ENCODE measurements at places on chromosomes 1 and 21. TPM values are rescaled to one million over a fixed set of nuclear protein-coding genes. Genes with fewer than 3 reads are reported as not detected.

GRCh38 chr1:212949771-212950170 is 570 bp upstream of the VASH2 start:
- no peak for DNase-seq
- H3K27ac ChIP-seq, result no peak overlapping the region
- peaks cover 4% of the 10 kb centered on the region for H3K36me3 ChIP-seq
- H3K4me3 ChIP-seq, result peak overlapping the region; percentile 81
- peaks cover 20% of the 10 kb centered on the region for H3K4me1 ChIP-seq
- H3K27me3 ChIP-seq, result peaks cover 5% of the 10 kb centered on the region

DNA sequence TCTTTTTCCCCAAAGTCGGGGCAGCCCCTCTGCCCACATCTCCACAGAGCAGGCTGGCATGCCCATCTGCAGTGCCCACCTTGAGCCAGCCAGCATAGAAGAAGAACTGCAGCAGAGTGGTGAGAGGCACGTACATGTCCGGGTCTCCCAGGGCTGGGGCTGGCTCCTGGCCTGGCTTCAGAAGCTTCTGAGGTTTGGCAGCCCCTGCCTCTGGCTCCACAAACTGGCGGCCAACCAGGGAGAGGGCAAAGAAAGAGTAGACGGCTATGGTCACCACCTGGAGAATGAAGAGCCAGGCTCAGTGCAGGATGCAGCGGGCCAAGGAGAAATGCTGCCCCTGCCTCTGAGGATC is 3.0 kb downstream of the BEST4 start:
- H3K27me3 ChIP-seq, result no peaks in the 10 kb centered on the region
- H3K27ac ChIP-seq, result no peak overlapping the region
- no peak for DNase-seq
- H3K4me1 ChIP-seq, result peaks cover 34% of the 10 kb centered on the region

SLC19A2 gene
- total RNA-seq, result 18.8 TPM

DNA sequence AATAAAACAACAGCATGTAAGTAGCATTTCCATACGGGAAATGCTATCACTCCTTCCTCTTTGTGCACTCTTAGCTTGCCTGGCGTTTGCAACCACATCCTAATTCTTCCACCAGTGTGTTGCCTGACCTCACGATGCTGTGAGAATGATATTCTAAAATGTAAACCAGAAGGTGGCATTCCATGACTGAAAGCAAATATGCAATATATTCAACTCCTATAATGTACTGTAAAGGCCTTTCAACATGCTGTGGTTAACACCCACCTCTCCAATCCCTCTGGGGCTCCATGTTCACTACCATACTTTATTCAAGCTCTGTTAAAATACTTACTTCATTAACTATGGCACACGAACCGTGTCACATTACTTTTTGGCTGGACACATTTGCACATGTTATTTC is 420.6 kb upstream of the DEPDC1 start:
- no peaks in the 10 kb centered on the region for H3K27me3 ChIP-seq
- no peak overlapping the region for H3K4me3 ChIP-seq
- no peak for DNase-seq
- H3K4me1 ChIP-seq, result no peaks in the 10 kb centered on the region
- H3K36me3 ChIP-seq, result no peaks in the 10 kb centered on the region

SEC16B gene
- total RNA-seq, result 3.9 TPM

LCE1B gene
- not detected for total RNA-seq

DNA sequence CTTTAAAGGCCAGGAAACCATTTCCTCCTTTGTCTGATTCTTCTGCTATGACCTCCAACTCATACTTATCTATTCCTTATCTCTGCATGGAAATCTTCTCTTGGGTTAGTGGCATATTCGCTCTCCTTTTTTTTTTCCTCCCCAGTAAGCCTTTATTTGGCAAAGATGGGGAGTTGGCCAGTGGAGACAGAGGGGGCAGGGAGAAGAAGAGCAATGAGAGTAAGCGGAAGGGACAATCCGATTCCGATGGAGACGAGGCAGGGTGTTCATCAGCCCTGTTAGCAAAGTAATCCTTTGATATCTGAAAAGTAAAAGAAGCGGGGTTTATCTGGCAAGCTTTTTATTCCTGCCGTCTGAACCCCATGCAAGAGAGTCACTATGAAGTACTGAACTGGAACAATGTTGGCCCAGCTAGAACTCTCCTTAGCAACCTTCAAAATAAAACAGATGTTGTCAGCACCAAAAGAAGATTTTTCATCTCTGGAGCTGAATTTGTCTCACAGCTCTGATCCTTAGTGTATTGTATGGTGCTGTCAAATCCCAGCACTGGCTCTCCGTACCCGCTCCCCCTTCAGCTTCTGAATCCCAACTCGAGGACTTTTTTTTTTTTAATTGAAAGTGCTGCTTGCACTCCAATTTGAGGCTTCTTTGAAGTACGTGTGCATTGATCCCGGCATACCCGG is 40.9 kb downstream of the PTGFRN start:
- H3K27me3 ChIP-seq, result no peaks in the 10 kb centered on the region
- H3K4me1 ChIP-seq, result peaks cover 16% of the 10 kb centered on the region
- no peak overlapping the region for H3K4me3 ChIP-seq
- peaks cover 11% of the 10 kb centered on the region for H3K36me3 ChIP-seq
- peak overlapping the region; percentile 65 for H3K27ac ChIP-seq

GRCh38 chr1:83626603-83627002 is 372.3 kb downstream of the TTLL7 start:
- no peak overlapping the region for H3K4me3 ChIP-seq
- H3K4me1 ChIP-seq, result no peaks in the 10 kb centered on the region
- no peak for DNase-seq
- H3K27me3 ChIP-seq, result no peaks in the 10 kb centered on the region

- DNase-seq, result no peak
- H3K4me1 ChIP-seq, result no peaks in the 10 kb centered on the region
- no peaks in the 10 kb centered on the region for H3K36me3 ChIP-seq
- no peaks in the 10 kb centered on the region for H3K27me3 ChIP-seq
- H3K4me3 ChIP-seq, result no peak overlapping the region
These were observed 42.0 kb downstream of the DENND1B start for GRCh38 chr1:197733324-197733723.

BRDT gene
- 0.06 TPM for total RNA-seq

ELAPOR1 gene
- 4.0 TPM for total RNA-seq

DNA sequence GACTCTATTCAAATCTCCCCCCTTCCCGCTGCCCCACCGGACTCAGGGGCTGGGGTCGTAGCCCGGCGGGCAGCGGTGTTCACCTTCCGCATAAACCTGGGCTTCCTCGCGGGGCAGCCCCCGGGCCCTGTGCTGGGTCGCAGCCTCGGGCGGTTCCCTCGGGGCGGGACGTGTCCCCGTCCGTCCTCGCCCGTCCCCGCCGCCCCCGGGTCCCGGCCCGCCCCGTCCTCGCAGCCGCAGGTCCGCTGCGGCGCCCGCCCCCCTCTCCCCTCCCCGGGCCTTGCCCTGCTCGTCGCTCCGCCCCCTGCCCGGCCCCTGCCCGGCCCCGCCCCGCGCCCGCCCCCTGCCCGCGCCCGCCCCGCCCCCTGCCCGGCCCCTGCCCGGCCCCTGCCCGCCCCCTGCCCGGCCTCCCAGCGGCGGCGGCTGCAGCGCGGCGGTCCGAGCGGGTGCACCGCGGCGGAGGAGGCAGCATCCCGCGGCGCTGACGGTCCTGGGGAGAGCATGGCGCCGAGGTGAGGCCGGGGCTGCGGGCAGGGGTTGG is at the start of gene COL18A1:
Gene COL18A1 (plus strand): TSS at position 436 of the 541 bp plus-strand sequence. CDS start 66 bp downstream, at position 502.
- H3K4me3 ChIP-seq, result peak within 1 kb of the TSS; percentile 30
- peaks cover 6% of the 10 kb centered on the region for H3K36me3 ChIP-seq
- peak; percentile 78 for DNase-seq
- peaks cover 49% of the 10 kb centered on the region for H3K4me1 ChIP-seq

- H3K36me3 ChIP-seq, result no peaks in the 10 kb centered on the region
- no peak overlapping the region for H3K4me3 ChIP-seq
- no peaks in the 10 kb centered on the region for H3K27me3 ChIP-seq
- no peak overlapping the region for H3K27ac ChIP-seq
- no peaks in the 10 kb centered on the region for H3K4me1 ChIP-seq
- DNase-seq, result peak; percentile 78
These were observed 108.2 kb downstream of the CLEC20A start for GRCh38 chr1:178388418-178389145.

DNA sequence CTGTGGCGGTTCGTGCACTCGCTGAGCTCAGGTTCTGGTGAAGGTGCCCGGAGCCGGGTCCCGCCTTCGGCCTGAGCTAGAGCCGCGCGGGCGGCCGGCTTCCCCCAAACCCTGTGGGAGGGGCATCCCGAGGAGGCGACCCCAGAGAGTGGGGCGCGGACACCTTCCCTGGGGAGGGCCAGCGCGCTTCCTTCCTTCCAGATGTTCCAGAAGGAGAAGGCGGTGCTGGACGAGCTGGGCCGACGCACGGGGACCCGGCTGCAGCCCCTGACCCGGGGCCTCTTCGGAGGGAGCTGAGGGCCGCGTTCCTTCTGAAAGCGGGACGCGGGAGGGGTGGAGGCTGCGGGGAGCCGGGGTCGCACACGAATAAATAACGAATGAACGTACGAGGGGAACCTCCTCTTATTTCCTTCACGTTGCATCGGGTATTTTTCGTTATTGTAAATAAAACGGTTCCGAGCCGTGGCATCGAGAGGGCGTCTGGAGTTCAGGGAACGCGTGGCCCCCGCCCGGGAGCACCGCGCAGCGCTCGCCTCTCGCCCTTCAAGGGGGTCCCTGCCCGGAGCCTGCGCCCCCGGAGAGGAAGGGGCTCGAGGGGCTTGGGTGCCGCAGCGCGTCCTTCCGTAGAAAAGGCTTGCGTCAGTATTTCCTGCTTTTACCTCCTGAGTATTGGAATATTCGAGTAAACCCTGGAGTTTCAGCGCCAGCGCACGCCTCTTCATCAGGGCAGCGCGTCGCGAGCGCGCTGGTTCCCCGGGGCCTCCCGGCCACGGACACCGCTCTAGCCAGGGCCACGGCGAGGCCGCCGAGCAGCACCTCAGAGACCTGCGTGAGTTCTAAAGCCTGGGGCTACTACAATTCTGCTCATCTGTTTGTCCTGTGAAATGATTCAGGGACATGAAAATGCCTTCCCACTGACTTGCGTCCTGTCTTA is 11.5 kb downstream of the YBEY start:
- H3K4me3 ChIP-seq, result peak overlapping the region; percentile 43
- no peak for DNase-seq
- peaks cover 26% of the 10 kb centered on the region for H3K4me1 ChIP-seq
- H3K27ac ChIP-seq, result no peak overlapping the region

- peaks cover 14% of the 10 kb centered on the region for H3K36me3 ChIP-seq
These were observed 49.3 kb downstream of the STUM start for GRCh38 chr1:226597616-226598454.

GRCh38 chr1:1287288-1288110 is 7.3 kb downstream of the SCNN1D start:
- peaks cover 23% of the 10 kb centered on the region for H3K4me1 ChIP-seq
- no peaks in the 10 kb centered on the region for H3K27me3 ChIP-seq
- H3K36me3 ChIP-seq, result peaks cover 31% of the 10 kb centered on the region
- no peak overlapping the region for H3K4me3 ChIP-seq
- DNase-seq, result no peak
- no peak overlapping the region for H3K27ac ChIP-seq

UBASH3A gene
- total RNA-seq, result not detected

DNA sequence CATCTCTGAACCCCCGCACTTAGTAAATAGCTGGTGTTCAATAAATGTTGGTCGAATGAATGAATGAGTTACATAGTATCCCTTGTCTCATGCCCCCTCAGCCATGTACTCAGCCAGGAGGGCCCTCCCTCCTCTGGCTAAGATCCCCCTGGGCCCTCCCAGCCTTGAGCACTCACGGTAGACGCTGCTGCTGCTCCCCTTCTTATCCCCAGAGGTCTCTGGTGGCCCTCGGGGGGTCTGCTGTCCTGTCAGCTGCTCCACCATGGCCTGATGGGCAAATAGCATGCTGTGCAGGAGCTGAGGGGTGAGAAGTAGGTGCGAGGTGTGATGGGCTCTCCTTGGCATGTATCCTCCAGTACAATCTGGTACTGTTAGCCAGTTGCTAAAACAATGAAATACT is 1.9 kb downstream of the ETV3L start:
- H3K36me3 ChIP-seq, result no peaks in the 10 kb centered on the region
- H3K27ac ChIP-seq, result no peak overlapping the region
- H3K4me3 ChIP-seq, result no peak overlapping the region
- H3K4me1 ChIP-seq, result peaks cover 9% of the 10 kb centered on the region
- H3K27me3 ChIP-seq, result no peaks in the 10 kb centered on the region

C1orf115 gene
- 10.1 TPM for total RNA-seq

GRCh38 chr21:39346206-39346605 is 2.7 kb downstream of the HMGN1 start:
- H3K27ac ChIP-seq, result no peak overlapping the region
- DNase-seq, result peak; percentile 10
- no peaks in the 10 kb centered on the region for H3K27me3 ChIP-seq
- peaks cover 12% of the 10 kb centered on the region for H3K36me3 ChIP-seq
- H3K4me3 ChIP-seq, result no peak overlapping the region

DNA sequence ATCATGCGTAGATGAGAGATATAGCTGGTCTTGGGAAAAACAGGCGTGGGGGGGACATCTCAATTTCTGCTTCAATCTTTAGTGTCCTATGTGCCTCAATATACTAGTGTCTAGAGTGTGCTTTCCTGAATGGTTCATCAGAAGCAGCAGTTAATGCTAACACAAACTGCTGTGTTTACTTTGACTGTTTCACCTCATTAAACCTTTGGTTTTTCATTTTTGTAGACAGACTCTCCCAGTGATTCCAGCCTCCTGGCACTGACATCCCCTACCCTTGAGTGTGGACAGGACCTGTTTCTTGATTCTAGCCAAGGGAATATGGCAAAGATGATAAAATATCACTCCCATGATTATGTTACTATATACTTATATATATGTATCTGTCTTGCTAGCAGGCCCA is 37.6 kb downstream of the ZYG11A start:
- no peaks in the 10 kb centered on the region for H3K36me3 ChIP-seq
- H3K27me3 ChIP-seq, result no peaks in the 10 kb centered on the region
- no peak overlapping the region for H3K4me3 ChIP-seq
- H3K4me1 ChIP-seq, result no peaks in the 10 kb centered on the region
- DNase-seq, result no peak
- no peak overlapping the region for H3K27ac ChIP-seq

GRCh38 chr1:199550199-199551065 is 477.1 kb upstream of the NR5A2 start:
- no peaks in the 10 kb centered on the region for H3K36me3 ChIP-seq
- H3K27ac ChIP-seq, result no peak overlapping the region
- H3K4me3 ChIP-seq, result no peak overlapping the region
- peak; percentile 80 for DNase-seq
- H3K4me1 ChIP-seq, result no peaks in the 10 kb centered on the region

TMEM82 gene
- not detected for total RNA-seq

DNA sequence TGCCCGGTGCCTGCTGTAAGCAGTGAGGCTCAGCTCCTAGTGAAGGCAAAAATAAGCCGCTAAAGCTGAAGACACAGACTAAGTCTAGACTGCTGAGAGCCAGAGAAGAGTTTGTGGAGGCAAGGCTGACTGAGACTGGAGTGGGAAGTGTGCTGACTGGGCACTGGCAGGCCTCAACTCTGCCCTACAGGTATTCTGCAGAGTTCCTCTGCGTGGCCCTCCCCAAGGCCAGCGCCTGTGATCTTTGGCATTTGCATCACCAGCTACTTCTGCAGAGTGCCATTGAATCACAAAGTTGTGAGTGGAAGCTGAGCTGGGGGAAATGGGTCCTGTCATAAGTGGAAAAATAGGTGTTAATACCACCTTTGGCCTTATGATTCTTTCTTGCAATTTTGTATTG is 905.7 kb downstream of the PLA2G4A start:
- H3K36me3 ChIP-seq, result no peaks in the 10 kb centered on the region
- H3K4me1 ChIP-seq, result no peaks in the 10 kb centered on the region
- DNase-seq, result no peak
- H3K27me3 ChIP-seq, result no peaks in the 10 kb centered on the region
- H3K27ac ChIP-seq, result no peak overlapping the region
- H3K4me3 ChIP-seq, result no peak overlapping the region
